Stimulated activated CD4-positive, alpha-beta T cell treated with anti-CD3 and anti-CD28 coated beads, Interleukin-12 subunit alpha, Interleukin-12 subunit beta, amount 100 ng/mL, for 48 hours (primary cell): ENCODE measurements at places on chromosomes 2 and 18.

DNA sequence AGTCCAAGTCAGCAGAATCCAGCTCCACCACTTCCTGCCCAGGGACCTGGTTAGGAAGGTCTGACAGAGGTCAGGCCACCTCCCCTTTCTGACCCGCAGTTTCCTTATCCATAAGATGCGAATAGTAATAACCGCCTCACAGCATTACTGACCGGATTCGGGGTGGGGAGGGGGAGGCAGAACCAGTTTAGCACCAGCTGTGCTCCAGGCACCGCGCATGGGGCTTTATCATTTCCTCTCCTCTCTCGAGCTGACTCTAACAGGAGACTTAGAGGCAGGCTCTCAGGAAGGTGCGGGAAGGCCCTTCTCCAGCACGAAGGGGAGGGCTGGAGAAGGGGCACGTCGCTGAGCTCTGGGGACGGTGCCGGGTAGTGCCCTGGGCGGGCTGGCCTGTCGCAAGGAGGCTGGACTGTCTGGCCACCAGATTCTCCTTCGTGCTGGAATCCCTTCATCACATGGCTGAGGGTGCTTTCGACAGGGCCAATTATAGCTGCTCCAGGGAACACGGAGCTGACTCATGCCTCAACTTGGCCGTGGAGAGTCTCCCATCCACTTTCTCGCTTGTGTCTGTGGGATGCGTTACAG lies 5.7 kb downstream of the EHD3 start:
- DNase-seq = no peak

DNA sequence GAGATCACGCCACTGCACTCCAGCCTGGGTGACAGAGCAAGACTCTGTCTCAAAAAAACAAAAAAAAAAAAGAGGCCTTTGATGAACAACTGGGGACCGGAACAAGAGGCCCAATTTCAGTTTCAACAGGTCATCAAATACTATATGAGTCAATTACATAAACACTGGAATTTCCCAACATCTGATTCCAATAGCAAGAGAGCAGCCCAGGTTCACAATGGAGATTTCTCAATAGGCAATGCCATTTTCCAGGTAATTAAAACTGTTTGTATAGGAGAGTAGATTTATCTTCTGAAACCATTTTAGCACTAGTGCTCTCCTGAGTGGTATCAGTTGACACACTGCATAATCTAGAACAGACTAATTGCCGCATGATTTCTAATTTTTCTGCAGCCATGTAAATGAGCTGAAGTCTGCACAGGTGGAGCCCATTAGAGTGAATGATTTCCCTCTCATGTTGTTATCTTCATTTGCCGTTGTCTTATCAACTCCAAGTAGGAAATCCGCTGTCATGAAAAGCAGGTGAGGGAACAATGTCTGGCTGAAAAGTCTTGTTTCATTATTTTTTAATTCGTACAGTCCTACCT lies 264.1 kb upstream of the MEIS1 start:
- DNase-seq = no peak

GRCh38 chr18:5709476-5710095 lies 165.8 kb upstream of the EPB41L3 start:
- DNase-seq = no peak

DNA sequence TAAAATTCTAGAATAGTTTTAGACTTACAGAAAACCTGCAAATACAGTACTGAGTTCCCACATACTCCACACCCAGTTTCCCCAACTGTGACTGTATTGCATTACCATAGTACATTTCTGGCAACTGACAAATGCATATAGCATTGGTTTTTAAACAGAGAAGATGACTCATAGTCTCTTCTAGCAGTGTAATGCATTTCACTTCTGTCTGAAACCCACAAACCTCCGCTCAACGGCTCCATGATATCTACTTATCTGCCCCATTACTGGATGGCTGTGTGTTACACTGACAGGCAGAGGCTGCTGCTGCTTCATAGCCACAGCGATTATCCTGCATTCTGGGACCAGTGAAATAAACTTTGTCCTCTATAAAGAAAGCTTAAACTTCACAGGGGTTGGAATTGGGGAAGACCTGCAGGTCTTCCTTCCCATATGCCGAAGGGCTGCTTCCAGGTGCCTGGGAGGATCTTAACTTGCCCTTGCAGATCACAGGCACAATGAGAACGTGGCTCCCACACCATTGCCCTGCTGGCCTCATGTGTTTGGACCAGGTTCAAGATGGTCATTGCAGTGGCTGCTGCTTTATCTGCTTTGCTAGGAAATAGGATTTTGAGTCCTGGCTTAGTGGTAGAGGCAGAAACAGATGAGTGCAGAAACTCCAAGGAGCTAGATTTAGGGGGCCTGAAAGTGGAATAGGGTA lies 742.6 kb upstream of the HS6ST1 start:
- no peak for DNase-seq

DNA sequence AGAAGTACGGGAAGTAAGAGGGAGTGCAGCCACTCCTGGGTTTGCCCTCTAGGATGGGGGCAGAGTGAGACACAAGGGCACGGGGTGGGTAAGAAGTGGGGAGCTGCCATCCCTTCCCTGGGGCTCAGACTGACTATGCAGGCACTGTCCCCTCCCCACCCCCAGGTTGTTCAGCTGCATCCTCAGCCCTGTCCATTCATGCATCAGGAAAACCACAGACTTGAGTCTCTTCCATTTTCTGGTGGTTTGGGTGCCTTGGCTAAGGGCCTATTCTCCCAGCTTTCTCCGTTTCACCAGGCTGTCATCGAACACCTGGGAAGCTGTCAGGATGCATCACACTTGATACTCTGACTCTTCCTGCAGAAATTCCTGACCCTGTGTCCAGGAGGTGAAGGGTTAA lies 111.9 kb downstream of the TFCP2L1 start:
- DNase-seq = no peak

DNA sequence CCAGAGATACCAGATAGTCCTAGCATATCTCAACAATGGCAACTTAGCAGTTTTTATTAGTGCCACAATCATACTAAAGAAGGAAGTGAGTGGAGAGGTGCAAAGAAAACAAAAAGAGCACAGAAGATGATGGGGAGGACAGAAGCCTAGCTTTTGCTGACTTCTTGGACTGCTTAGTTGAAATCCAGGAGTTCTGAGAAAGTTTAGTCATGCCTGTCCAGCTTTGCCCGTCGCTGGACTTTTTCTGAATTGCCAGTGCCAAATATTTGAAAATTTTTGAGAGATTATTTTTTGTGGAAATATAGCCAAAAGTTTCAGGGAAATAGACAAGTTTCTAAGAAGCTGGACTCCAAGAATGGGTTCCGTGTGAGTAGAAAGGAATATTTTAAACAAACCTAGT lies 558.7 kb upstream of the TNP1 start:
- no peak for DNase-seq

DNA sequence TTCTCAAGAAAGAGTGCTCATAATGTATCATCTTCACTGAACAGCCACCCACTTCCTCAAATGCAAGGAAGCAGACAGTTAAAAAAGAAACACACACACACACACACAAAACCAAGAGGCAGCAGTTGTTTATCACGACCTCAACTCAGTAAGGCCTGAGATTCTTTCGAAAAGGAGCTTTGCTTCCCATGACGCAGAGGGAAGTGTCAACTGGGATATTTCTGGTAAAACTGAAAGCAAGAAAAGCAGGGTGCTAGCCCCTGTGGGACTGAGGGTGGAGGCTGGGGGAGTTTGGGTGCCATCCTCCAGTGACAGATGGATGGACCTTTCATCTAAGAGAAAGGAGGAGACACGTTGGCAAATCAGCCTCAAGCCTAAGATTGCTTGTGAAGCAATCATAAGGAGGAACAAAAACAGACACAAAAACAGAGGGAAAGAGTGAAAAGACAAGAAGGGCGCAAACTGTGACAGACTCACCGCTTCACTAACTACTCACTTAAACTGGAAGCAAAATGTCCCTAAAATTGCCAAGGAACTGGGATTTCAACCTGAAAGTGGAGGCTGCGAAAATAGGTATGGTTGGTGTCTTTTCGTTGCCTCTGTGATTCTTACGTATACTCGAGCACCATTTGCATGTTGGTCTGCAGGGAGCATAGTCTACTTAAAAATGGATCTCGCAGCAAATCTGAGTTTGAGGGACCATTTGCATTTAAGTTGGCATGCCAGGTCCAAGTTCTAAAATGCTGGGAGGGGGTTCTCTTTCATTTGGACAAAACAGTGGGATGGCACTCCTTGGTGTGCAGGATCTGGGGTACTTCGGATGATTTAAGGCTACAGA lies at the start of gene ARHGAP25:
Gene ARHGAP25, plus strand, starts transcription at position 124 of the 838 bp plus-strand sequence. Its CDS starts 389 bp downstream, at position 513.
- peak; percentile 57 for DNase-seq

GRCh38 chr2:121596221-121597080 lies 52.8 kb downstream of the CLASP1 start:
- no peak for DNase-seq

DNA sequence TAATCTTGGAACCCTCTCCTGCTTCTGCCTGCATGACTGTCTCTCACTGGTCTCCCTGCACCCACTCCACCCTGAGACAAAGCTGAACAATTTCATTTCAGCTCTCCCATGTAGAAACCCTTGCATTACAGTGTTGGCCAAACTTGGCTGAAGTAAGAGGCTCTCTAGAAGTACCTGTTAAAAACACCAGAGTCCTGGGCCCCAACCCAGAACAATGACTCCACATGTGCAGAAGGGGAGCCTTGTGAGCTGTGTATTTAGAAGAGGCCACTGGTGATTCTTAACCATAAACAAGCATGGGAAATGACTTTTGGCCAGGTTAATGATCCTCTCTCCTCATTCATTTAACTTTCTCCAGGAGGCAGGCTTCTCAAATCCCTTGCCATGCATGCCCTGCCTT lies 254.8 kb downstream of the SETBP1 start:
- DNase-seq = no peak

DNA sequence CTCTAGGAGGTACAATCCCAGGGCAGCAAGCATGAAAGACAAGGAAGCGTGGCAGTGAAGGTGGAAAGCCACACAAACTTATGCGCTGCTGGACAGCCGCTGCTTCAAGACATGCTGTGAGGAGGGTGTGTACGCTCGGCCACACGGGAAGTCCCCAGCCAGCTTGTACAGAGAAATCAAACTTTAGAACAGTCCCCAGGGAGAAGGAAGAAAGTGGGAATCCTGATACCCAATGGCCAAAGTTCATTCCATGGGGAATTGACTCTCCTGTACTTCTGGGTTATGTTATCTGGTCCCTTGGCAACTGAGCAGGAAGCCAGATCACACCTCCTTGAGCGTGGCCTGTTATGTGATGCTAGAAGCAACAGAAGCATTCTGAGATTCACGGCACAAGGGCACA lies 86.1 kb upstream of the BOD1L2 start:
- DNase-seq = no peak

GRCh38 chr2:231519975-231520555 lies 10.2 kb downstream of the NMUR1 start:
- DNase-seq = no peak

DNA sequence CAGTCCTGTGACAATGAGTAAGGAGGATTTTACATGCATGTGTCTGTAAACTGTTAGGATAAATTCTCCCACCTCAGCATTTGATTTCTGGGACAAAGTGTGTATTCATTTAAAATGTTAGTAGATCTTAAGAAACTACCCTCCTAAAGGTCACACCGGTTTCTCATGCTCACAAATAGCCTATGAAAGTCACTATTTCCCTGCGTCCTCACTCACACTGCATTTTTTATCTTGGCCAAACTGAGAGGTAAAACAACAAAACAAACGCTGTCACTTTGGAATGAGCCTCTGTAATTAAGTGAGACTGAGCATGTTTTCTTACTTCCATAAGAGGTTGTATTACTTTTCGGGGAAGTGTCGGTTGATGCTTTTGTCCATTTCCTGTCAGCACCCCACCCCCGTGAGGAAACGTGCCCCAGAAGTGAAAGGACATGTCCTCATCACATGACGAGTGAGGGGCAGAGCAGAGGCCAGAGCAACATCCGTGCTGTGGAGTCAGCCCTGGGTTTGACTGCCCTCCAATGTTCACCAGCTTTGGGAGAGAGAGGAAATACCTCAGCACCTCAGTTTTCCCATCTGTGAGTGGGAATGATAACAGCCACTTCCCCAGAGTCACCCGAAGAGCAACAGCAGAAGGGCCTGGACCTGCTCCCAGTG lies 3.1 kb downstream of the GYPC start:
- DNase-seq = peak; percentile 58

DNA sequence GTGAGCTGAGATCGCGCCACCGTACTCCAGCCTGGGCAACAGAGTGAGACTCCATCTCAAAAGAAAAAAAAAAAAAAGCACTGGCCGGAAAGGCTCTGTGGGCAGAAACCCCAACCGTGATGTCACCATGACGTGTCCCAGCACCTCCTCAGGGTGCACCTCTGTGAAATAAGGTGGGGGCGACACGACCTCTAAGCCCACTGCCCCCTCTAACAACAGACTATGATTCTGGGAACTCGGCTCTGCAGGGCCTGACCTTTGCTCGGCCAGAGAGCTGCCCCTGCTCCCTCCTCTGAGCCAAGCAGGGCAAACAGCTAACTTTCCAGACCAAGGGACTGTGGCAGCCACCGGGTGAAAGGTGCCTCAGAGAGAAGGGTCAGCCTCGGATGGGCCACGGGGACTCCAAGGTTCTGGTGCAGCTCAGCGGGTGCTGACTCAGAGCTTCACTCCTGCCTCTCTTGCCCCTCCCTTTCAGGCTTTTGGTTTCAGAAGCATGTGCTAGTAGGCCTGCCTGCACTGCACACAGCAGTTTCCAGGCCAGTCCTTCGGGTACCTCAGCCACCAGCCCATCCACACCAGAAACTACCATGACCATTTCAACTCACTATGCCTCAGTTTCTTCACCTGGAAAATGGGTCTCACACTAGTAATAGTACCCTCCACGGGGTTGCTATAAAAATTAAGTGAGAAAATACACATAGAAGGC lies 8.0 kb downstream of the TMBIM1 start:
- DNase-seq = peak; percentile 48

DNA sequence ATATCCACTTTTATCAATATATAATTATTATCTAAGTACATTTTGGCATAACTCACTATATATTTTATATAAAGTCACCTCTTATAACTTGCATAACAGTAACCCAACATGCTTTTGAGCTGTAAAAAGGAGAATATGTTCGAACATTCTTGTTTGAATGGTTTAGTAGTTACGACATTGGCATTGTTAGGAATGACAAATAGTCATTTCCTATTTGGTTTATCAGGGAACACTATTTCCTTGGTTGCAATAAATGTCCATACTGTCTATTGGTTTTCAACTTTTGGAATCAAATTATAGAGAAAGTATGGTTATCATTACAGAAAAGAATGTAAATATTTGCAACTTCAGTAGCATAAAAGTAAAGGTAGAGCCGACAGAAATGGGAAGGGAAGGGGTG lies 124.1 kb downstream of the PARD3B start:
- no peak for DNase-seq

DNA sequence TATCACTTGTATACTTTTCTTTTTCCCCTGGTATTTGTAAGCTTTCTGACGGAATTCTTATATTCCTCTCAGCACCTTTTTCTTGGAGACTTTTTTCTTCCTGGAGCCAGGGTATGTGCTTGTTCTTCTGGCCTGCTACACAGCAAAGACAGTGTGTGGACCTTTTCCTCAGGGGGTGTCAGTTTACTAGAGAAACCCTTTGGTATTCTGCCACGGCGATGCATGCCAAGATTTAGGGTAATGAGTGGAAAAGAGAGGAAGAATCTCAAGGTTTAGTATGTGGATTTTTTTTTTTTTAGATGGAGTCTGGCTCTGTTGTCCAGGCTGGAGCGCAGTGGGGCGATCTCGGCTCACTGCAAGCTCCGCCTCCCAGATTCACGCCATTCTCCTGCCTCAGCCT lies 152.2 kb downstream of the PHLPP1 start:
- DNase-seq = no peak

GRCh38 chr2:70354264-70354949 lies 52.5 kb upstream of the FAM136A start:
- DNase-seq = no peak
